Activated T-helper 1 cell treated with anti-CD3 and anti-CD28 coated beads, Interleukin-2, amount 50 U/mL, for 16 hours (primary cell): ENCODE measurements at places on chromosomes 1 and 21.
A peak's percentile ranks its signal among the peaks of the same experiment; 100 is the strongest.

DNA sequence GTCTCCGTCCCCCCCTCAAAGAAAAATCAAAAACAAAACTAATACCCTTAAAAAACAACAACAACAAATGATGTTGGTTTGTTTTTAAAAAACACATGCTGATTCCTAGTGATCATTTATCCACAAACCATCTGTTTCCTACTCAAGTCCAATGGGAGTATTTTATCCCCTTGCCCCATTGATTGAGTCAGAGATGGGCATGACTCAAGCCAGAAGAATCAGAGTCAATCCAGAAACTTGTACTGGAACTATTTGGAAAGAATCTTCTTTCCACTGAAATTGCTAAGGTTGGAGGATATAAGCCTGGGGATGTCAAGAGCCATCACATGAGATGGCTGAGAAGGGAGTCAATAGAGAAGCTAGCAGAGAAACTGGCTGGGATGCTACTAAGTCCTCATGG is 176.4 kb downstream of the MIS18A start:
- no peak for DNase-seq

DNA sequence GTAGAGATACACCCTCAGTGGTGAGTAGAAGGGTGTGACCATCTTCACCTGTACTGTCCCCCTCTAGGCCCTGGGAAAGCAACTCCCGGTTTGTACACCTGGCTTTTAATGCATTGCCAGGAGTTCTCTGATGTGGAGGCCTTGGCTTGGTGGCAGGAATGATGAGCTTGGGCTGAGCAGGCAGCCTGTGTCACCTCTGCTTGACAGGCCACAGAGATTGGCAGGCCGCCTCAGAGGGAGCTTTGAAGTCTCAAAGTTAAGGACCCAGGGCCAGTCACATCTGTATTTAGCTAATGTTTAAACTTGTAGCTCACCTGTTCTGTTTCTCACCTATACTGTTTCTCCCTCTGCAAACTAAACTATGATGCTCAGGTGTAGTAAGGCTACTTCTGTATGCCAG is 28.5 kb downstream of the HUNK start:
- no peak for DNase-seq

DNA sequence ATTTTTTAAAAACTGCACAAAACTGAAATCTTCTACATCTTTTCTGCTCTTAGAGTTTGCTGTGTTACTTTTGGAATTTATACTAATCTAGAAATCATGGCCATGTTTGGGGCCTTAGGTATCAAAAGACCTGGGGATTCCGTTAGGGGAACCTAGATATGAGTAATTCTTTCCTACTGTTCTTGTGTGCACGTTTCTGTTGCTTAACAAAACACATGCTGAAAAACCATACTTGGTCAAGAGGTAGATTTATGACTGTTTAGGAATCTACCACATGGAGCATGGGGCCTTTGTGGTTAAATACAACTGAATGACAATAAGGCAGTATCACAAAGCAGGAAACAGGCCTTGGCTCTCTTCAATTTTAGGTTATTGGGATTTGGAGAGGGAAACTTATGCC is 291.9 kb upstream of the USP25 start:
- no peak for DNase-seq

DNA sequence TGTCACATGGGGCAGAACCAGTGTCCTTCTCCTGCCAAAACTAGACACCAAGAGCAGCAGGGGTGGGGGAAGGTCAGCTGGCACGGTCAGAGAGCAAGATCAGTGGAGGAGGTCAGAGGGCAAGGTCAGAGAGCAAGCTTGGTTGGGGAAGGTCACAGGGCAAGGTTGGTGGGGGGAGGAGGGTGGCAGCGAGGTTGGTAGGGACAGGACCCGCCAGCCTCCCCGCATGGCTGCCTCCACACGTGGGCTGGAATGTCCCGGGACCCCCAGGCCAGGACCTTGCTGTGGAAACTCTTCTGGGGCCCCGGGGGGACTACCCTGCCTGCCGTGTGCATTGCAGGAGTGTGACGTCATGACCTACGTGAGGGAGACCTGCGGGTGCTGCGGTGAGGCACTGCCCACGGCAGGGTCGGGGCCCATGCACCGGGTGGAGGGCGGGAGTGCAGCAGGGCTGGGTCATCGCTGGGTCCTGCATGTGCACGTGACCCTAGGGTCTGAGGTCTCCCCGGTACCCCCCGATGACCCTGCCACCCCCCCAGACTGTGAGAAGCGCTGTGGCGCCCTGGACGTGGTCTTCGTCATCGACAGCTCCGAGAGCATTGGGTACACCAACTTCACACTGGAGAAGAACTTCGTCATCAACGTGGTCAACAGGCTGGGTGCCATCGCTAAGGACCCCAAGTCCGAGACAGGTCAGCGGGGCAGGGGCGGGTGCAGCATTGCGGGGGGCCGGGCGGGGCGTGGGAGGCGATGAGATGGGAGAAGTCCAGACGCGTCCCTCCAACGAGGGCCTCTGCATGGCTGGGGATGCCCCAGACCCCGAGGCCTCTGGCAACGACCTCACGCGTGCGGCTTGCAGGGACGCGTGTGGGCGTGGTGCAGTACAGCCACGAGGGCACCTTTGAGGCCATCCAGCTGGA is 27.3 kb downstream of the COL6A2 start:
- DNase-seq = peak; percentile 1

DNA sequence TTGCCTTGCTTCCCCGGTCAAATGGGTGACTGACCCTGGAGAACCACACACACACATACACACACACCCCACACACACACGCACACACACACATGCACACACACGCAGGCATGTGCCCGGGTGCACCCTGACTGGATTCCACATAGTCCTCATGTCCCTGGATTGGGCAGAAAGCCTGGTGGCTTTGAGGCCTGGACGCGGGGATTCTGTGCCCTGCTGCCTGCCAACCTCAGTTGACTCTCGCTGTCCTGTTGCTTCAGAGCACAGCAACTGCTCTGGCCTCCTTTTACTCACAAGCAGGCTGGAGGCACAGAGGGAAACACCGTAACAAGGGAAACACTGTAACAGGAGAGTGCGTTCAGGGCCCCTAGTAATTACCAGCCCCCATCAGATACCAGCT is 6.4 kb downstream of the RORC start:
- no peak for DNase-seq

DNA sequence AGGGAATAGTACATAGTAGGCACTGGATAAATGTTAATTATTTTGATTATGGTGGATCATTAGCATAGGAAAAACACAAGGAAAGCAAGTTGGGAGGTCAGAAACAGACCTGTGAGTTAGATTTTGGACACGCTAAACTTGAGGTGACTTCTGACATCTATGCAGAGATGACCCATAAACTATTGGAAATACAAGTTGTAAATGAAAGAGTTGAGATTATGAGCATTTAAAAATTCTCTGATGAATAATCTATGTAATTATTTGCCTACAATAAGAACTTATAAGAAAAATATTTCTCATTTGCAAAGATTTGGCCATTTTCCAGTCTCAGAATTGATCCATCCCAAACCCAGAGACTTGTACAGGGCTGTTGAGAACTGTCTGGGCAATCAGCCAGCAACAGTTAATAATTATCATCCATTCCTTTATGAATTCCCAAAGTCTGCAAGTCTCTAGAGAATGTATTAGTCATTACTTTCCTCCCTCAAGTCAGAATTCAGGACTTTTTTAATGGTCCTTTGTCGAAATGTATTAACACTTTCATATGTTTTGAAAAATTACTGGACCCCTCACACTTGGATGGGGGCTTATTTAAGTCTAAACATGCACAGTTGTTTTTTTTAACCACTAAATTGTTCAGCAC is 19.4 kb upstream of the SLAMF6 start:
- DNase-seq = no peak

DNA sequence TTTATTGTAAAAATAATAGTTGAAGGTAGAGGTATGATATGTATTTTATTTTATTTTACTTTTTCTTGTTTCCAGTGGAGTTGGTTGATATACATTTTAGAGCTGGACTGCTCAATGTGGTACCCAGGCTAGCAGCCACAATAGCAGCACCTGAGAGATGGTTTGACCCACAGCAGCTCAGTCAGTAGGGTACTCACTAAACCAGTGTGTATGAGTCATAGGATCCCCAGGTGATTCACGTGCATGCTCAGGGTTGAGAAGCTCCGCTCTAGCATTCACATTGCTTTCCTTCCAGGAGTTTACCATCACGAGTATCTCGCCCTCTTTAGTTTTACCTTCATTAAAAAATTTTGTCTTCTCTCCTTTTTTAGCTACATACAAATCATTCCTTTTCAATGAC is 96.0 kb upstream of the PAXBP1 start:
- no peak for DNase-seq

- DNase-seq = no peak
These were observed 599.9 kb upstream of the RGS18 start for GRCh38 chr1:191558379-191558778.

GRCh38 chr1:73604211-73604610 is 593.8 kb downstream of the LRRIQ3 start:
- DNase-seq = no peak

- no peak for DNase-seq
These were observed 149.2 kb downstream of the PSMG1 start for GRCh38 chr21:39033878-39034589.

GRCh38 chr1:41239988-41240610 is 2.0 kb downstream of the SCMH1 start:
- DNase-seq = no peak

DNA sequence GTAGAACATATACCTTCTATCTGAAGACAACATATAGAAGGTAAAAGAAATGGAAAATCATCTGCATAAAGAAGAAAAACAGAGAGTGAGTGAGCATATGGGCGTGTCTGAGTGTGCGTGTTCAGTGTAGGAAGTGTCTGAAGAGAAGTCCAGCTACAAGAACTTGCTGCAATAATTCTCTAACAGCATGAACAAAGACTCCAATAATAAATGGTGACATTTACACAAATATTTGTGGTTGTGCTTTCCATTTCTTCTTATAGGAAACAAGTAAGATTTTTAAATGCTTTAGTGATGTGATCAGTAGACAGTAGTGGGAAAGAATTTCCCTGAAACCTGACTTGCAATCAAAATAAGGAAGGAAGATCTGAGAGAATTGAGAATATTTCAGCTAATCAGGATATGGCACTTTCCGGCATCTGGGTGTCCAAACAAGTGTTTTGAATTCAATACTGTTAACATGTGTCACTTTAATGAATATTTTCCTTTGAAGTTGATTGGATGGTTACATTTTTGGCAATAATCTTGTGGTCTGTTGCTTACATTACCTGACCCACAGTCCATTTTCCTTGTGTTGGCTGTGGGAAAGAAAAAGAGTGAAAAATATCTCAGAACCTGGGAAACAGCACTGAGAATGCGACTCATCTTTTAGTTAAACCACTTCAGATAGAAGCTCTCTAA is 154.0 kb downstream of the TGFB2 start:
- DNase-seq = no peak

GRCh38 chr1:207077470-207078377 is 10.9 kb upstream of the C4BPB start:
- no peak for DNase-seq

DNA sequence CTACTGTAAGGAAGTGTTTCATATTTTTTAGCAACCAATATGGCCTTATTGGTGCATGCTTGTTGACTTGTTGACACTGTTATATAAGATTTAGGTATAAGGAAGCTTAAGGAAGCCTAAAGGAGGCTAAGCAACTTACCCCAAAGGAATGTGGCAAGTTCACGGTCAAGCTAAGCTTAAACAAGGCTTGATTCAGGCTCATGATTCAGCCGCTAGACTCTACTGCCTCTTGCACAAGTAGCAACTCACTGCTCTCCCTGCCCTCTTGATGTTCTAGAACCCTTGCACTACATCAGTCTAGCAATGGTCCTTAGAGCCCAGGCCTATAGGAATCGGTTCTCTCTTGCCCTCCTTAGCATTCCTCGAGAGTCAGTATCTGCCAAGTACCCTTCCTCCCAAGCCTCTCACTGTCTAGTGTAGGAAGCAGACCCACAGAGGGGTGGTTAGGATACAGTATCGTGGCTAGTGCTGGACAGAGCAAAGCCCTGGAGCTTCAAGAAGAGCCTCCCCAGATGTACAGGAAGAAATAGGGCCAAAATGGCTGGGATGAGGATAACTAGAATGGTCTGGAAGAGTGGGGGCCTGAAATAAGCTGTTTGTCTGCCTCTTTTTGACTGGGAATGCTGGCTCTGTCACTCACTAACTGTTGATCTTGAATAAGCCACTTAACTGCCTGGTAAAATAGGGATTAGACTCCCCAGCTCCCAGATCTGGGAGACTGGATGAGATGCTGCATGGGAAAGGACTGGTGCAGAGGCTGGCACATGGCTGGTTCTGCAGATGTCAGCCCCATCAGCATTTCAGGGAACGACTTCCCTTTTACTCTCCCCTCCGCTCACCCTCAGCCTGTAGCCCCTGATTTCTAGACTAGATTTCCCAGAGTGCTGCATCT is 122.2 kb downstream of the NAV1 start:
- DNase-seq = no peak

- DNase-seq = no peak
These were observed 105.4 kb upstream of the KCNK2 start for GRCh38 chr1:214977110-214977509.

DNA sequence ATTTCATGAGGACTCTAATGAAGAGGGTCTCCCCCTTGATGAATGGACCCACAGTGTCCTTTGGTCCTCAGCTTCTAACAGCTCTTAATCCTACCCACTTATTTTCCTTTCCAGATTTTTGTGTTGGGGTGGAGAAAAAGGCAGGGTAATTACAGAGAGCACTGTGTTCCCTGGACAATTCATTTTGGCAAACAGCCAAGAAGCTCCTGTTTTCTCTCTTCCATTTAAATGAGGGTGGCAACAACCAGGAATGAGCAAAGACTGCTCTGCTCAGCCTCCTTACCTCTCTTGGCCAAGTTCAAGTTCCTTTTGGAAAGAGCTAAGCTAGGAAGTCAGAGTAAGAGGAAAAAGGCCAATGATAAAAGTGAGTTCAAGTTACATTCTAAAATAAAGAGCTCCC is 11.9 kb downstream of the XKR8 start:
- DNase-seq = no peak

GRCh38 chr1:104467590-104467989 is 717.9 kb downstream of the AMY1C start:
- no peak for DNase-seq
